ENCODE measurements at places on chromosomes 13 and 19.

- no peak for DNase-seq
Observed at GRCh38 chr13:91882918-91883317, 484.5 kb downstream of the GPC5 start.

- DNase-seq, result no peak
Observed at GRCh38 chr19:58429745-58430144, 10.2 kb downstream of the ZNF132 start.

- DNase-seq, result no peak
Observed at GRCh38 chr13:98349731-98350305, 172.7 kb upstream of the RNF113B start.

- no peak for DNase-seq
Observed at GRCh38 chr13:105127732-105128131, 1407.7 kb downstream of the EFNB2 start.

DNA sequence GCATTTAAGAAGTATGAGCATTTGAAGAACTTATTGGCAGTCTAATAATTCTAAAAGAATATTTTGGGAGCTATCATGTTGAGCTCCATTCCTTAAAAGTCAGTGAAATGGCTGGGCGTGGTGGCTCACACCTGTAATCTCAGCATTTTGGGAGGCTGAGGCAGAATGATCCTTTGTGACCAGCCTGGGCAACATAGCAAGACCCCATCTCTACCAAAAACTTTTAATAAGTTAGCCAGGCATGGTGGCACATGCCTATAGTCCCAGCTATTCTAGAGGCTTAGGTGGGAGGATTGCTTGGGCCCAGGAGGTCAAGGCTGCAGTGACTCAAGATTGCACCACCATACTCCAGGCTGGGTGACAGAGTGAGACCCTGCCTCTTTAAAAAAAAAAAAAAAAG, 8.0 kb downstream of the COG6 start:
- no peak for DNase-seq

DNA sequence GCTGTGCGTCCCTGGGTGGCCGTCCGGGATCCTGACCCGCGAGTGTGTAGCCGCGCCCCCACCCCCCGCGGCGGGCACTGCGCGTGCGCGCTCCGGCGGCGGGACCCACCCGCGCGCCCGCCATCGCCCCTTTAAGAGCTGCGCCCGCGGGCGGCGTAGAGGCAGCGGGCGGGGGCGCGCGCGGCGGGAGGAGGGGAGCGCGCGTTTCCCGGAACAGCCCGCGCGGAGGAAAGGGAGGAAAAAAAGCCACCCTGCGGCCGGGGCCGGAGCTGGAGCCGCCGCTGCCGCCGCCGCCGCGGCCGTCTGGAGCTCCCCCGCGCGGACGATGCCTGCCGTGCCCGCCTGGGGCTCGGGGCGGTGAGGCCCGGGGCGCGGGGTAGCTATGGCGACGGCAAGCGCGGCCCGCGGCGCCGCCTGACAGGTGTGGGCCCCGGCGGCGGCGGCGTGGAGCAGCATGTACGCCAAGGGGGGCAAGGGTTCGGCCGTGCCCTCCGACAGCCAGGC, at the start of gene SSBP4:
SSBP4 (plus strand) TSS at position 204 of the 504 bp plus-strand sequence; CDS start at position 455, 251 bp downstream.
- peak; percentile 76 for DNase-seq

- no peak for DNase-seq
Observed at GRCh38 chr19:35015270-35015953, 14.9 kb upstream of the SCN1B start.

GRCh38 chr13:23288564-23288963, 107.8 kb downstream of the SGCG start:
- DNase-seq, result no peak

DNA sequence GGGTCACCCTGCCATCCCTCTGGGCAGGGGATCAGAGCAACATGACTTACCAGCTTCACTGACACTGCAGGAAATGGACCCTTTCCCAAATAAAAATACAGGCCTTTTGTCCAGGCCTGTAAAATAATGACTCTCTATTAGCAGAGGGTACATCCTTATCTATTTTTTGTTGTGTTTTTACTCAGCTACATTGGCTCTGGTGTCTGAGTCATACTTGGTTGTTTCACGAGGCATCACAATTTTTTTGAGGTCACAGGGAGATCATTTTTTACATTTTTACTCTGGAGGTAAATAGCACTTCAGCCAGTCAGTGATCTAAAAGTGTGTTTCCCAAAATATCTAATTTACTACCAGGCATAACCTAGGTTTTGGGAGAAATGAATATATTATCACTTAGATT, 6.9 kb upstream of the HTR2A start:
- DNase-seq, result no peak

GRCh38 chr13:105660561-105660960, 874.9 kb downstream of the EFNB2 start:
- DNase-seq, result no peak

- no peak for DNase-seq
Observed at GRCh38 chr19:17389957-17390664, 3.9 kb downstream of the CCDC194 start.

DNA sequence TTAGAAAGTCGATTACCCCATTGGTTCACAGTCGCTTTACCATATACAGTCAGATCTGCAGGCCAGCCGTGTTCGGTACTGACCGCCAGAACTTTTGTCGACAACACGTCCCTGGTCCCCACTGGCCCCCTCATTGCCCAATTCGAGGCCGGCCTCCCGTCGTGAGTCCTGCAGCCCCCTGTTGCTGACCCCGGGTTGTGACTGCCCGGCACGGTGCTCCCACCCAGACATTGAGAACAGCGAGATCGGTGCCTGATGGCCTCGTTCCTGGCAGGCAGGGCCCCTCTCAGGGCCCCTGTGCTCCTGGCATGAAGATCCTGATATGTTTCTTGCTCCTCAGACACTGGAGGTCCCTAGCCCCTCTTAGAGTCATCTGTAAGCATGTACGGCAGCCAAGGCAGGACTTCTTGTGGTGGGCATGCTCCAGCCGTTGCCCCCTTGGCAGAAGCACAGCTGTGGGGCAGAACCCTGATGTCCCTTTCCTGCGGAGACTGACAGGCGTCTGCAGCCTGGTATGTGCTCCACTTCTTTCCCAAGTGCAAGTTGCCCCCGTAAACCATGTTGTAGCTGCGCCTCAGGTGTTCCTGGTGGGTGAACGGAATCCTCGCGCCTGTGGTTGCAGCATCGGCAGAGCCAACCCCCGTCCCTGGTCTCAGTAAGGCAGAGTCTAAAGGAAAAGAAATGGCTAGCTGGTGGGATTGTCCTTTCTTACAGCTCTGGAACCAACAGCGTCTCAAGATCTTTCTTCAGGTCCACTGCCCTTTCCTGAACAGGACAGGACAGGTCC, 123.2 kb upstream of the SPACA7 start:
- no peak for DNase-seq

GRCh38 chr13:82976499-82976898, 905.8 kb downstream of the SLITRK1 start:
- no peak for DNase-seq

GRCh38 chr13:31540281-31540680, 199.0 kb upstream of the RXFP2 start:
- no peak for DNase-seq

DNA sequence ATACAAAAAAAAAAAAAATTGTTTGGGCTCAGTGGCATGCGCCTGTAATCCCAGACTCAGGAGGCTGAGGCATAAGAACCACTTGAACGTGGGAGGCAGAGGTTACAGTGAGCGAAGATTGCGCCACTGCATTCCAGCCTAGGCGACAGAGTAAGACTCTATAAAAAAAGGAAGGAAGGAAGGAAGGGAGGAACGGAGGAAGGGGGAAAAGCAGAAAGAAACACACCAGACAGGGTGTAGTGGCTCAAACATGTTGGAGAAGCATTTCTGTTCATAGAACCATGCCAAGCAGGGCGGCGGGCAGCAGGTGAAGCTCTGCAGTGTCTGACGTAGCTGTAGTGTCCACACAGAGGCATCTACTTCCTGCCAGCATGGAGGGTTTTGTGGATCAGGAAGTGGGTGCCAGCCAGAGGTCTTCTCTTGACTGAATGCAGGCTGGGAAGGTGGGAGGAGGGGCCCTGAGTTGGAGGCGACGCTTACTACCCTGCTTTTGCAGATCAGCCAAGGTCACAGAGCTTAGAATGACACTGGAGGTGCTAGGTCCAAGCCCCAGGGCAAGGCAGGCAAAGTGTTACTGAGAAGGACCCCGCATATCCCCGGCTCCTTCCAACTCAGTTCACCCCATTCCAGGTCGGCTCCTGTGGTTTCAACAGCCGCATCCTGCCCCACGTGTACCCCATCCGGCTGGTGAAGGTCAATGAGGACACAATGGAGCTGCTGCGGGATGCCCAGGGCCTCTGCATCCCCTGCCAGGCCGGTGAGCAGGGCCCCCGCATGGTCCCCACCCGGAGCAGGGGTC, 11.6 kb upstream of the PGLS start:
- no peak for DNase-seq

DNA sequence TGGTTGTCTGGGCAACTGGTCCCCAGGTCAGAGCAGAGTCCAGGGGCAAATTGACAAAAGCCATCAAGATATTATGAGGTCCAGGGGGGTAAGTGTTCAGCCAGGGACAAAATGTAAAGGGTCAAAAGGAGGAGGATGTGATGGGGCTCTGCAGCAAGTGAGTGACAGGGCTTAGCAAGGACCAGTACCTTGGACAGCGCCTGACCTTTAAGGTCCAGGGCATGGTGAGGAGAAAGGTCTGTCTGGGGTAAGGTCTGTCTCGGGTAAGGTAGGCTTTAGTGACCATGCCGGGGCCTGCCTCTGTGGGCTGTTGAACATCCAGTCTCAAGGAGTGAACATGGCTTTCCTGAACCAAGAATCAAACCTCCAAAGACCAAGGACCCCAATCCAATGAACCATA, 6.3 kb upstream of the ZNF358 start:
- no peak for DNase-seq

DNA sequence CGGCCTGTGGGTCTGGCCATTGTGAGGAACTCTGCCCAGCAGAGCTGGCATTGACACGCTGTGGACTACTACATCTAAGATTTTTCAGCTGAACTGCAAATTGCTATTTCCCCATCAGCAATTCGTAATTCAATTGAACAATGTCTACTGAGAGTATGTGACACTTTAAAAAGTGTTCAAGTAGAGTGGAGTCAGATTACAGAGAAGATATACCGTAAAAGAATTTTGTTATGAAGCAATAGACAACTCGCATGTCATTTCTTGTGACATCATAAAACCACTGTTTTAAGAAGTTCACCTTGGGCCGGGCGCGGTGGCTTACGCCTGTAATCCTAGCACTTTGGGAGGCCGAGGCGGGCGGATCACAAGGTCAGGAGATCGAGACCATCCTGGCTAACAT, 32.5 kb upstream of the C1QTNF9 start:
- no peak for DNase-seq

DNA sequence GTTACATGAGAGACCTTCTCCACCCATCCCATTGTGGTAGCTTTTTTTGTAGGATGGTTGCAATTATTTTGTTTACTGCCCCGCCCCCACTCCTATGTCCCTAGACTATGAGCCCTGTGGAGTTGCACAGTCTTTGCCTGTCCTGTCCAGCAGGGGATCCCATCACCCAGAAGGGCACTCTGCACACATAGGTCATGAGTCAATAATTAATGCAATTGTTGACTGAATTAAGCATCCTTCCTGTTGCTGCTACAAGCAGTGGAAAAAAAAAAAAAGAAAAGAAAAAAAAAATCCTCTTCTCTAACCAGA, 14.2 kb downstream of the C19orf81 start:
- DNase-seq, result no peak

DNA sequence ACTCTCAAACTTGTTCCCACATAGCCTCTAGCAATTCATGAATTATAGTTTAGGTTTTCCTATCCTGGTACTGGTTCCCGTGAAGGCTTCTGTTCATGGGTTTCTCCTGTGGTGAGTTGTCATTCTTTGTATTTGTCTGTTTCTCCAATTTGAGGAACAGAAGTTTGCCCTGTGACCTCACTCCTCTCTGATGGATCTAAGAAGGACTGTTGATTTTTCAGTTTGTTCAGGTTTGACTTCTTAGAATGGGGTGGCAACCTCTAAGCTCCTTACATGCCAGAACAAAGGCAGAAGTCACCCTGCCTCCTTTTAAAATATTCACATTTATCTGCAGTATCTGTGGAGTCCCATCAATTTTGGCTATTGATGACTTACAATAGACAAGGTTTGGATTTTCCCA, 354.0 kb downstream of the SPRY2 start:
- DNase-seq, result no peak

DNA sequence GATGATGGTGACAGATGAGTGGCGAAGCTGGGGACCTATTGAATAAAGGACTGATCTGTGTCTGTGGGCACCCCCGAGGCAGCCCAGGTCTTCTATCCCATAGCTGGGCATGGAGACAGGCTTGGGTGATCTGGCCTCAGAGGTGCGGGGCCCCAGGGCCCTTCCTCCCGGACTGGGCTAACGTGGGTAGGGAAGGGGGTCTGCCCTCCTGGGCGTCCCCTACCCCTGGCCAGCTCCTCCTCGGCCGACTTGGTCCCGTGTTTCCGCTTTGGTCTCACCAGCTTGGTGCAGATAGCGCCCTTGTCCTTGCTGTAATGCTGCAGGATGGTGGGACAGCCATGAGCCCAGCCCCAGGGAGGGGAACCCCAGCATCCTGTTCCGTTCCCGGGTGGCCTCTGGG, 3.3 kb downstream of the MATK start:
- no peak for DNase-seq

- DNase-seq, result no peak
Observed at GRCh38 chr13:26621731-26622401, 64.4 kb downstream of the WASF3 start.

- DNase-seq, result no peak
Observed at GRCh38 chr19:34574704-34575103, 93.1 kb downstream of the WTIP start.

- DNase-seq, result no peak
Observed at GRCh38 chr13:79549355-79550106, 68.6 kb downstream of the NDFIP2 start.

- no peak for DNase-seq
Observed at GRCh38 chr13:74732736-74733385, 598.7 kb upstream of the KLF12 start.

DNA sequence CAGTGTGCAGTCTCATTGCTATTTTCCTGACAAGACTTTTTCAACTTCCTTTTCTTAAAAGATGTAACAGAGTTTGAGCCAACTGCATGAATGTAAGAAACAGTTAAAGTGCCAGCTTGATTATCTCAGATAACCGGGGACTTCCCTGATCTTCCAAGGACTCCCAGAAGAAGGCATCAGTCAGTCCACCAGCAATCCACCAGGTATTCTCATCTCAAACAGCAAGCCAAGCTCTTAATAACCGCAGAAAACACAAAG, 350.1 kb downstream of the LIG4 start:
- no peak for DNase-seq

- DNase-seq, result no peak
Observed at GRCh38 chr13:77048681-77049080, 21.7 kb upstream of the FBXL3 start.
